ENCODE measurements at places on chromosomes 2 and 18. TPM values are rescaled to one million over a fixed set of nuclear protein-coding genes. Genes with fewer than 3 reads are reported as not detected.

The TUBA4B gene
- polyA plus RNA-seq, result 0.23 TPM

The MRO gene
- 1.5 TPM for polyA plus RNA-seq

DNA sequence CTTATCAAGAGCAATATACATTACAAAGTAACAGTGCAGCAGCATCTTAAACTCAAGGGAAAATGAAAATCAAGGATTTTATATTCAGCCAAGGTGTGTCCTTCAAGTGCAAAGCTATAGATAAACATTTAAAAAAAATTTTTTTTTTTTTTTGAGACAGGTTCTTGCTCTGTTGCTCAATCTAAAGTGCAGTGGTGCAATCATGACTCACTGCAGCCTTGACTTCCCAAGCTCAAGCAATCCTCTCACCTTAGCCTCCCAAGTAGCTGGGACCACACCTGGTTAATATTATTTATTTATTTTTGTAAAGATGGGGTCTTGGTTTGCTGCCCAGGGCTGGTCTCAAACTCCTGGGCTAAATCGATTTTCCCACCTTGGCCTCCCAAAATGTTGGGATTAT is 9.0 kb downstream of the CDKL4 start:
- no peak for DNase-seq

The LRRC30 gene
- 0.05 TPM for polyA plus RNA-seq

DNA sequence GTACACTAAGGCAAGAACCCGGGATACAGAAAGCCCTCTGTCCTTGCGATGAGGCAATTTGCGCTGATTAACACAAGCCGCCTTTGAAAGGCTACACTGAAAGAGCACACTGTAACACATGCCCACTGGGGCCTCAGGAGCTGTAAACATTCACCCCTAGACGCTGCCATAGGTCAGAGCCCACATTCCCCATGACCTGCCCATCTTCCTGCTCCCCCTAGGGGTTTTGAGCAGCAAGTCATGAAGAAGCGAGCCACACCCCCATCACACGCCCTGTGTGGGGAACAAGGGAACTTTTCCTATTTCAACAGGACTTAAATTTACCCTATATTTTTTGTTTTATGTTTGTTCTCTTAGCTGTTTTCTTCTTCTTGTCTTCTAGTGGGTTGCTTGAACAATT is 47.8 kb upstream of the SLC4A10 start:
- DNase-seq, result no peak

GRCh38 chr2:188410504-188411235 is 119.0 kb downstream of the GULP1 start:
- DNase-seq, result no peak

DNA sequence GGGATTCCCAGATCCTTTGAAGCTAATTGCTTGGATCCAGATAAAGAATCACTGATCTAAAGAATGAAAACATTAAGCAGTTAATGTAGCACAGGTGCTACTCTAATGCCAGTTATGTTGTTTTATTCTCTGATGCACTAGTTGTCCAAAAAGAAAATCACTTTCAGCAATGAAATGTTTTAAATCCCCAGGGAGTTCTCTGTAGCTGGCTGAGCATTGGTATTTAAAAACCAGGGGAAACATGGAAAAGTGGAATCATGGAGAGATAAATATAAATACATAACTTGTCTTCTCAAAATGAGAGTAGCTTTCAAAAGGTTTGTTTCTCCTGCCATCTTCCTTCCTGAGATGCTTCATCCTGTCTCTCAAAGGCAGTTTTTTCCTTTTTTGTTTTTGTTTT is 37.7 kb downstream of the CD302 start:
- DNase-seq, result no peak

- DNase-seq, result no peak
These were observed 29.3 kb upstream of the HS6ST1 start for GRCh38 chr2:128347701-128348539.

- DNase-seq, result no peak
These were observed 99.8 kb upstream of the FBXO11 start for GRCh38 chr2:48006094-48006493.

The DUSP2 gene
- 208 TPM for polyA plus RNA-seq

GRCh38 chr2:3282056-3282998 is 95.3 kb downstream of the EIPR1 start:
- DNase-seq, result no peak

The FAHD2A gene
- 16.9 TPM for polyA plus RNA-seq

The CNTNAP5 gene
- polyA plus RNA-seq, result 0.02 TPM
